ENCODE measurements at places on chromosomes 13 and 19.

GRCh38 chr19:19304186-19304965, 15.9 kb downstream of the SUGP1 start:
- DNase-seq, result no peak

GRCh38 chr13:23822252-23822824, 66.9 kb downstream of the MIPEP start:
- no peak for DNase-seq

DNA sequence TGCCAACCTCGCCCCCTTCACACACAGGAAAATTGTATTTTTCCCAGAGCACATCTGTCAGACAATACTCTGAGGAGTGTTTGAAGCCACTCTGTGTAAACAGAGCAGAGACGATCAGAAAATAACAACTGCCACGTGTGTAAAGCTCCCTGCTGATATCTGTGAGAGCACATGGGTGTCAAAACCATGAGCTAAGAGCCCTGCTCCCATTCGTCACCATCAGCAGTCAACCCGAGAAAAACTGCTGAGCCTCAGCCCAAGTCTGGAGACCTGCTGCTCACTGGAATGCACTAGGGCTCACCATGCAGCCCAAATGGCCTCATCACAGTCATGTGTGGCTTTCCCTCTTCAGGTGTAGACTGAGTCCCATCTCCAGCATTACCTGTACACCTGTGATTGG, 304.1 kb downstream of the FGF14 start:
- DNase-seq, result no peak

GRCh38 chr19:49913720-49914119, 15.3 kb upstream of the ATF5 start:
- DNase-seq, result no peak

DNA sequence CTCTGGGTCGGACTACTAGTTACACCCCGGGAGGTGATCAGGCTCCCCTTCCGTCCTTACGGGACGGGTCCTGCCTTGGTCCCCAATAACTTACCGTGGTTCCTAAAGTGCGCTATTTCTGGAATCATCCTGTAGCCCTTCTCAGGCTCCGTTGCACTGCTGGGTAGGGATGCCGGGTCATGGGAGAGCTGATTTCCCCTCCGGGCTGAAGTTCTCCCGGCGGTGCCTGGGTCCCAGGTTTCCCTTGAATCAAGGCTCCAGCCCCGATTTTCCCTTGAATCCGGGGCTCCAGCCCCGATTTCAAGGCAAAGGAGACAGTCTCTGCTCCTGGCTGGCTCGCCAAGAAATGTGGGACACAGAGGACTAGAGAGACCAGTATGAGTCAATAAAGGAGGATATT, 43.4 kb downstream of the ZNF493 start:
- DNase-seq, result no peak

DNA sequence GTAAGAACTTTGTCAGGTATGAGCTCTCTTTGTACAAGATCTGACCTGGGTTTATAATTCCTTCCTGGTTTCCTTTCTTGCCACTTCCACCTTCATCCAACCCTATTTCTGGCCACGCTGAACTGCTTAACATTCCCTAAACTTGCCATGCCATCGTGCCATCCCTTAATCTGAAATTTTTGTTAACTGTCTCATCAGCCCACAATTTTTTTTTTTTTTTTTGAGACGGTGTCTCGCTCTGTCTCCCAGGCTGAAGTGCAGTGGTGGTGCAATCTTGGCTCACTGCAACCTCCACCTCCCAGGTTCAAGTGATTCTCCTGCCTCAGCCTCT, 144.6 kb downstream of the GGACT start:
- DNase-seq, result no peak

DNA sequence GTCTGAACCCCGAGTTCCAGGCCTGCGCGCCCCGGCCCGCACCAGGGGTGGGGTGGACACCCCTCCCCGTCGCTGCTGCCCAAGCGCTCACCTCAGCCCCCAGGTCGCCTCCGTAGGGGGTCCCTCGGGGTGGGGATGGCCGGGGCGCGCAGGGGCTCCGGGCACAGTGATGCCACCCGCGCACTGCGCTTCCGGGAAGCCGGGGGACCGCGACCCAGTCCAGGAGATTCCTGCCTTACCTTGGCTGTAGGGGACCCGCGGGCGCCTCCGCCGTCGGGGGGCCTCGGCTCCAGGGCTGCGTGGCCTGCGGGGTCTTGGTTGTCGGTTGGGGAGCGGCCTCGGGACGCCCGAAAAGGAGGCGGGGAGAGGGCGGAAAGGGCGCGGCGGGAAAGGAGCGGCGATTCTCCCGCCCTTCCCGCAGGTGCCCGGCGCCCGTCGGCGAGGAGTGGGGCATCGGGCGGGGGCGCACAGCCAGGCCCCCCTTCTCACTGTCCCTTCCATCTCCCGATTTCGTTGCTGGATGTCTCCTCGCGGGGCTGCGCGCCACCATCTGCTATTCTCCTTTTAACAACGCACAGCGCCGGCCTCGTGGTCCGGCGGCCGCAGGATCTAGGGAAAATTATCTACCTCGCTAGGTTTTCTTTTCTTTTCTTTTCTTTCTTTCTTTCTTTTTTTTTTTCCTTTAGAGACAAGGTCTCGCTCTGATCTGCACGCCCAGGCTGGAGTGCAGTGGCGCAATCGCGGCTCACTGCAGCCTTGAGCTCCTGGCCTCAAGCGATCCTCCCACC, at the start of gene KEAP1:
Gene KEAP1, minus strand, starts transcription at position 355 of the 788 bp plus-strand sequence. CDS start 3,323 bp downstream, outside the sequence.
- no peak for DNase-seq

- peak; percentile 20 for DNase-seq
Measured at GRCh38 chr13:112839356-112840105, 129.5 kb upstream of the MCF2L start.

- DNase-seq, result peak; percentile 48
Measured at GRCh38 chr13:107883561-107884175, 331.7 kb downstream of the LIG4 start.

DNA sequence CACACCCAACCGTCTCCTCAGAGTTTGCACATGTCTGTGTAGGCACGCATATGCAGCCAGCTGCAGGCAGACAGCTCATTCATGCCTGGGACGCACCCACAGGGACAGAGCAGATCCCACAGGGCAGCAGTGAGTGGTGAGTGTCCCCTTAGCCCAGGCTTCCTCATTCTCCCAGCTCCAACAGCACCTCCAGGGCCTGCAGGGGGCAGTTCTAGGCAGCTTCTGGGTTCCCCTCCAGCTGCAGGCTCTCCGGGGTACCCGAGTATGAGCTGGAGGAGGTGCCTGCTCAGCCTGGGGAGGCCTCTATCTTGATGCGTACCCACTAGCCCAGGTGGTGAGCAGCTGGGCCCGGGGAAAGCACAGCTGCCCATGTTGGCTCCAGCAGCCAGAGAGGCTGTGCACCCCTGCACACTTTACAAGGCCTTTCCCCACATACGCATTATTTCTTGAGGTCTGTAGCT, 1.3 kb upstream of the SHANK1 start:
- DNase-seq, result no peak

- DNase-seq, result peak; percentile 75
Measured at GRCh38 chr19:3573858-3574637, 1.3 kb downstream of the HMG20B start.

DNA sequence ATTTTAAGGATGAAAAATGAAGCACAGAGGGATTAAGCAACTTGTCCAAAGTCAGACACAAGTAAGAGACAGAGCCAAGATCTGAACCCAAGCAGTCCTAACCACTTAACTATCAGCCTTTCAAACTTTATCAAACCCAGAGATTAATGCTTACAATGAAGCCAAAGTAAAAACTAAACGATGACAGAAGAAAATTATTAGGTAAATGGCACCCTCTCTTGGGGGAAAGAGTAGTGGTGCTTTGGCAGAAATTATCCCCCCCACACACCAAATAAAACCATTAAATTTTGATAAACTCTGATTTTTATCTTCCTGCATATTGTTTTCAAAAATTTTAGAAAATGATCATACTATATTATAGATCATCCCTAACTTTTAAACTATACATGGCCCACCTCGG, 329.2 kb downstream of the SLC7A1 start:
- DNase-seq, result no peak

- no peak for DNase-seq
Measured at GRCh38 chr13:113049521-113049941, 56.1 kb upstream of the F7 start.

- peak; percentile 49 for DNase-seq
Measured at GRCh38 chr19:16001481-16002312, 52.9 kb downstream of the OR10H4 start.

DNA sequence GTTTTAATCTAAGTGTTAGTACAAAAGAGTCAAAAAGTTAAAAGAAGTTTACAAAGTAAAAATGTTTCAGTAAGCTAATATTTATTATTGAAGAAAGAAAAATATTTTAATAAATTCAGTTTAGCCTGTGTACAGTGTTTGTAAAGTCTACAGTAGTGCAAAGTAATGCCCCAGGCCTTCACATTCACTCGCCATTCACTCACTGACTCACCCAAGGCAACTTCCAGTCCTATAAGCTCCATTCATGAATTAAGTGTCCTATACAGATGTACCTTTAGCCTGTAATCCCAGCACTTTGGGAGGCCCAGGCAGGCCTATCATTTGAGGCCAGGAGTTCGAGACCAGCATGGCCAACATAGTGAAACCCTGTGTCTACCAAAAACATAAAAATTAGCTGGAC, 24.1 kb upstream of the AKAP11 start:
- no peak for DNase-seq

- peak; percentile 79 for DNase-seq
Measured at GRCh38 chr19:17553256-17553655, 2.2 kb upstream of the COLGALT1 start.

DNA sequence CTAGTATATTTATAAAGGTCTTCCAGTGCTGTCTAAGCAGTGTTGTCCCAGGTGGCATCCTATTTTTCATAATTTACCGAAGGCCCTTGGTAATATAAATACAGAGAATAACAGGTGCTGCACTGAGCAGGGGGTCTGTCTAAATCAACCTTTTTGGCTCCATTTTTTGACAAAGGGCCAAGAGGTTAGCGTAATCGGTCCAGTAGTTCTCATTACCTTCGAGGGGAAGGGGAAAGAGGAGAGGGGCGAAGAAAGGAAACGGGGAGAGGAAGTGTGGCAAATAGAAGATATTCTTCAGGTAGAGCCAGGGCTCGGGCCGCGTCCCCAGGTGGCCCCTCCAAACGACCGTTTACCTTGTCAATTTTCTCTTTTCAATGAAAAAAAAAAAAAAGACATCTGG, 749 bp upstream of the PAN3 start:
- DNase-seq, result no peak

DNA sequence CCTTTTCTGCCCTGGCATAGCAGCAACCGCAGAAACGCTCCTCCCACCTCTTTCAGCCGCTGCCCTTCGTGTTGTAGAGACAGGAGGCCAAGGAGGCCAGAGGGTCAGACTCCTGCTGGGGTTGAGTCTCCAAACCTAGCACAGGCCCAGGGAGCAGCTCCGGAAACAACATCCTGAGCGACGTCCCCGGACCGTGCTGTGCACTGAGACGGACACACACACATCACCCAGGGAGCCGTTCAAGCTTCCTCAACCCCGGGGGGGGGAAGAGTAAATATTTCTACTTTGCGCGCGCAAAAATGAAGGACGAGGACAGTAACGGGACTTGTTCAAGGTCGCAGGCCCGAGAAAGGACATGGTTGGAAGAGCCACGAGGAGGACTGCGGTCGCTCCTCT, 657 bp downstream of the ZNF550 start:
- DNase-seq, result no peak

GRCh38 chr19:55068950-55069864, 6.3 kb upstream of the RDH13 start:
- DNase-seq, result no peak

- DNase-seq, result no peak
Measured at GRCh38 chr13:42681326-42682100, 99.9 kb upstream of the FAM216B start.

DNA sequence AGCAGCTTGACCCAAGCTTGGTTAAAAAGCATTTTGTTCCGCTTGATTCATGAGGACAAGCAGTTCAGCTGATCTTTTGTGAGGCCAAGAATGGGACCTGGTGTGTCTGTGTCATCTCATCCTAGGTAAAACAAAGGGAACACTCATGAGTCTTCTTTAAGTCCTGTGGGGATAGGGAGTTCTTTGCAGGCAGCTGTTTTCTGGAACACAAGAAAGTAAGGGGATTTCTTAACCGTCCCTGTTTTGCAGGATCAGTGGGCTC, 134.5 kb upstream of the TMTC4 start:
- DNase-seq, result no peak

- no peak for DNase-seq
Measured at GRCh38 chr13:110217811-110218210, 89.1 kb downstream of the COL4A1 start.

- DNase-seq, result no peak
Measured at GRCh38 chr13:113848431-113849260, 15.2 kb downstream of the GAS6 start.

GRCh38 chr19:51687791-51688670, 5.1 kb upstream of the SPACA6 start:
- no peak for DNase-seq

- no peak for DNase-seq
Measured at GRCh38 chr19:29714953-29715700, at the start of gene C19orf12. TSS of gene C19orf12 (minus strand) at chr19:29715261. CDS start at chr19:29708413, 6,848 bp downstream.

DNA sequence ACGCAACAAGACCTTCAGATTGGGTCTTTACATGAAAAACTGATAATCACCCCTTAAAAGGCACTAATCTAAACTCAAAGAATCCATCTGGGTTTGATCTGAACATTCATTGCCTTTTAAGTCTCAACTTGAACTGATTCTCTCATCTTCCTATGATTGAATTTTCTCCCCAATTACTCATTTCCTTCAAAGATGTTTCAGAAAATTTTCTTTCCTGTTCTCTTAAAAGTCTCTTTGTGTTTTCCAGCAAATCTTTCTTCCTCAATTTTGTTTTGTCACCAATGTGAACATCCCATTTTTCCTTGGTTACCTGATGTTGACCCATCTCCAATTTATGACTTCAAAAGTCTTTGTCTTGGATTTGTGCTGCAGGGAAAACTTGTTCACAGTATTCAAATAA, 234.3 kb downstream of the DACH1 start:
- no peak for DNase-seq

DNA sequence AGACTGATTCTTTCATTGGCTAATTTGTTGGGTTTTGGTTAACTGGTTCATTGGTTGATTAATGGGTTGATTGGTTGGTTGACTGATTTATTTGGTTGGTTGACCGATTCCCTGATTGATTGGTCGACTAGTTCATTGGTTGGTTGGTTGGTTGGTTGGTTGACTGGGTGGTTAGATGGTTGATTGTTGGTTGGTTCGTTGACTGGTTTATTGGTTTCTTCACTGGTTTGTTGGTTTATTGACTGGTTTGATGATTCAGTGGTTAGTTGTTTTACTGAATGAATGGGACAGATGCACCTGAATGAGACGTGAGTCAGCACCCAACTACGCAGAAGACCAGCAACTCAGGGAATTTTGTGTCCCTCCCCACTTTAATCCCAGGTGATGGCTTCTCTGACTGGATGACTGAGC, 2.7 kb upstream of the NUP62 start:
- no peak for DNase-seq

GRCh38 chr19:30557927-30558557, 185.9 kb downstream of the ZNF536 start:
- no peak for DNase-seq

GRCh38 chr13:26914624-26915023, 154.0 kb upstream of the GPR12 start:
- no peak for DNase-seq
